ENCODE measurements at places on chromosomes 3 and 15.

DNA sequence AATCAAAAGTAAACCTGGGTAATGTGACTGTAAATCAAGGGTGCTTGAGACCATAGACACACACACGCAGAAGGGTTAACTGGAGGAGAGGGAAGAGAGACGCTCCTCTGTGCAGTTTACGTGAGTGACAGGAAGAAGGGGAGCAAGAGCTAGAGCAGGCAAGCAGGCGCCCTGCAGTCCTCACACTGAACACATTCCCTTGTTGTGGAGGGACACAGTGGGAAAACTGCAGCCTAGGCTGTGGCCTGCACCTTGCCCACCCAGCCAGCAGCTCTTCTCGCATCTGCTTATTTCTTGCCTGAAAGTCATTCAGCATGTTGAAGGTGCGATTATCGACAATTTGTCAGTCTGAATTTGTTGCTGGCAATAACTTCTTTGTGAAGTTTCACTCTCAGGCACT lies 24.2 kb downstream of the SOX2 start:
- no peak for DNase-seq

- DNase-seq, result peak; percentile 38
These were observed 45.7 kb upstream of the ADGRG7 start for GRCh38 chr3:100563652-100564211.

GRCh38 chr3:57557085-57557537 lies 1.0 kb downstream of the PDE12 start:
- no peak for DNase-seq

GRCh38 chr3:38950581-38950980 lies 101.2 kb downstream of the SCN11A start:
- DNase-seq, result no peak

- no peak for DNase-seq
These were observed 33.1 kb downstream of the CRTAP start for GRCh38 chr3:33146791-33147445.

DNA sequence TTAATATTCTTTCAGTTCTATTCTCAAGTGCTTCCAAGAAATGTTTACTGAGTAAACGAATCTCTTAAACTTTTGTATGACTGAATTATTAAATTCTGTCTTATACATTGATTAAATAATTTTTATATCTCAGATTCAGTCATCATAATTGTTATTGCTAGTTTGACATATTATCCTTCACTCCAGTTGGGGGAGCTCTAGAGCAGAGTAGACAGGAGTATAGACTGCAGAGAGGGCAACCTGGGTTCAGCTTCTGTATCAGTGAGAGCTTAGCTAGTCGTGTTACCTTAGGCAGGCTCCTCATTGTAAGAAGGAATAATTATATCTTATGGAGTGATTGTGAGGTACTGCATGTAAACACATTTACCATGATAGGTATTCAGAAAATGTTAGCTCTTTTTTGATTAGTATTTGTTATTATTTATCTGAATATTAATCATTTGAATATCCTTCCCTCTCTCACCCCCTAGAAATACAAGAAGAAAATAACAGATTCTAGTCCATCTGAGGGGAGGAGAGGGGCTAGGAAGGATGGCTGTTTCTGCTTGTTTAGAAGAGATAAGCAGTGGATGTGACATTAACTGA lies 31.0 kb upstream of the ZCWPW2 start:
- no peak for DNase-seq

DNA sequence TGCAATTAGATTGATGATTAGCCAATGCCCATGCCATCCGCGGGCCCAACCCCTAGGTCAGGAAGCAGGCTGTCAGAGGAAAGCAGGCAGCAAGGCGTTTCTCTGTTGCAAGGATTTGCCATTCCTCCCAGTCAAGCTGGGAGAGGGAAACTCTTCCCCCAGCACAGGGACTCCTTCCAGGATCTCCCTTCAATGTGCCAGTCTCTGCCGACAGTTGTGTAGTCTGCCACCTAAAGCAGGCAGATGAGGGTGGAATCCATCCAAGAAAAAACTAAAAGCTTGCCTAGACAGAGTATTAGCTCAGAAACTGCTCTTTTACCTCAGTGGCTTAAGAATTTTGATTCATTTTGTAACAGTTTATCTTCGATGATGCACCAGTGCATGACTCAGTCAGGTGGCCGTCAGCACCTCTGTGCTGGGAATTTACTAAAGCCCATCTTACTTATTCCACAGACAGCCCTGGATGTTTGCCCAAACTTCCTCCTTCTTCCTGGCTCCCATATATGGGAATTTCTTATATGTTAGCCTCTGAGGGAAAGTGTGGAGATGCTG lies 501.5 kb upstream of the THBS1 start:
- DNase-seq, result no peak

DNA sequence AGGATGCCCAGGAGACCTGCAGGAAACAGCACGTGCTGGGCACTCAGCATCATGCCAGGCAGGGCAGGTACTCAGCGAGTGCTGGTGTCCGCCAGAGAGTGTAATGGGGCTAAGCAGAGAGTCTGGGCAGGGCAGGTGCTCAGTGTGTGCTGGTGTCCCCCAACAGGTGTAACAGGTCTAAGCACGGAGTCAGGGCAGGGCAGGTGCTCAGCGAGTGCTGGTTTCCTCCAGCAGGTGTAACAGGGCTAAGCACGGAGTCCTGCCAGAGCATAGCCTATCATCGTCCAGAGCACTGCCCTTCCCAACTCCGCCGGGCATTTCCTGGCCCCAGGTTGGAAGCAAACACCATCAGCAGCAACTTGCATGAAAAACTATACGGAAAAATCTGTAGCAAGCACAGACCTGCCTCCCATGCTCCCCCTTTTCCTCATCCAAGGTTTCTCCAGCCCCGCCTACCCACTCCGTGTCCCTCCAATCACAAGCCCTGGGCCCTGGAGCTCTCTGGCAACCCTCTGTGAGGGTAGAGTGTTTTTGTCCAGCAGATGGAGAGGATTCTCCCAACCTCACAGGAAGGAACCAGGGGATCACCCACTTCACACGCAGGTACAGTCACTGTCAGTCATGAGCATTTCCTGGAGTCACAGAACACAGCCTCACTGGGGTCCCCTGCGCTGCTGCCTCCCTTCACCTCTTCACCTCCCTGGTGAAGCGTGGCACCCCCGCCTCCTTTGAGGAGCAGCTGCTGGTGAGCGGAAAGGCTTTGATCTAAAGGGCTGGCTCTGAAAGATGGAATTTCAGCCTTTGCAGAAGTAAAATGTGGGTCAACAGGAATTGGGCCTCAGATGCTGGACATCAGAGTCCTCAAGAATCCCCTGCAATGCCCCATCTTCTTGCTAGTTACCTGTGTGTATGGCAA lies 302.5 kb downstream of the OCA2 start:
- no peak for DNase-seq

Data from SIG-M5 (cell line).